ENCODE measurements at places on chromosomes 16 and 17.

DNA sequence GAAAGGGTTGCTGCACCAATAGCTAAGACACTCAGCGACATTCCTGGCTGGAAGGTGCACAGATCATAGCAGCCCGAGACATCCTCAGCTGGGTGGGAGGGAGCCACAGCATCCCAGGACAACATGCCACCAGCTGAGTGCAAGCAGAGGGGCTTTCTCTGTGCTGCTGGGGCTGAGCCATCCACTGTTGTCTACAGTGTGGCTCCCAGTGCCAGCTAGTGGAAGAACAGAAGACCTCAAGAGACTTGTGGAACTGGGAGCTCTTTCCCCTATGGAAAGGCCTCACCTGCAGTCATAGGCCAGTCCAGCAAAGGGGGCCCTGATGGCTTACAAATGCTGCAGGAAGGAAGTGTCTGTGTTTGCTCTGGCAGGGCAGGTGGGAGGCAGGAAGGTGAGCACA, 131.0 kb downstream of the C16orf78 start:
- DNase-seq, result no peak

DNA sequence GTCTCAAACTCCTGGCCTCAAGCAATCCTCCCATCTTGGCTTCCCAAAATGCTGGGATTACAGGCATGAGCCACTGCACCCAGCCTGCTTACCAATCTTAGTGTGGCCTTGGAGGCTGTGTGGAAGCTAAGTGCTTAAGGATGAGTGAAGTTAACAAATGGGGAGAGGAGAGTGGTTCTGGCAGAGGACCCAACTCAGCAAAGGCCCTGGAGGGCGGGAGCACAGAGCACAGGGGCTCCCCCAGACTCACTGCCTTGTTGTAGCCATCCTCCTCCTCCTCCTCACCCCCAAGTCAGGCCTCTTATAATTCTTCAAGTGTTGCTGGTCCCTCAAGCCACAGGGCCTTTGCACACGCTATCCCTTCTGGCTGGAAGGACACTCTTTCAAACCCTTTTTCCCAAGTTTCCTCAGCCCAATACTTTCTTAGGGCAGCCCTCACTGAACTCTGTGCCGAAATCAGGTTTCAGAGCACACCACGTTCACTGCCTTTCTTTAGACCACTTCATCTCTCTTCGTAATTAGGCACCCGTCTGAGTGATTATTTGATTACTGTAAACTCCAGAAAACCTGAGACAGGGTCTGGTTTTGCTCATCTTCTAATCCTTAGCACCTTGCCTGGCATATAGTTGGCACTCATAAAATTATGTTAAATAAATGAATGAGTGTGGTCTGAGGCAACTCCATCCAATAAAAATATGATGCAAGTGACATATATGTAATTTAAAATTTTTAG, 23.4 kb downstream of the NGFR start:
- DNase-seq, result no peak

GRCh38 chr17:32307658-32308057, 34.3 kb downstream of the C17orf75 start:
- no peak for DNase-seq

DNA sequence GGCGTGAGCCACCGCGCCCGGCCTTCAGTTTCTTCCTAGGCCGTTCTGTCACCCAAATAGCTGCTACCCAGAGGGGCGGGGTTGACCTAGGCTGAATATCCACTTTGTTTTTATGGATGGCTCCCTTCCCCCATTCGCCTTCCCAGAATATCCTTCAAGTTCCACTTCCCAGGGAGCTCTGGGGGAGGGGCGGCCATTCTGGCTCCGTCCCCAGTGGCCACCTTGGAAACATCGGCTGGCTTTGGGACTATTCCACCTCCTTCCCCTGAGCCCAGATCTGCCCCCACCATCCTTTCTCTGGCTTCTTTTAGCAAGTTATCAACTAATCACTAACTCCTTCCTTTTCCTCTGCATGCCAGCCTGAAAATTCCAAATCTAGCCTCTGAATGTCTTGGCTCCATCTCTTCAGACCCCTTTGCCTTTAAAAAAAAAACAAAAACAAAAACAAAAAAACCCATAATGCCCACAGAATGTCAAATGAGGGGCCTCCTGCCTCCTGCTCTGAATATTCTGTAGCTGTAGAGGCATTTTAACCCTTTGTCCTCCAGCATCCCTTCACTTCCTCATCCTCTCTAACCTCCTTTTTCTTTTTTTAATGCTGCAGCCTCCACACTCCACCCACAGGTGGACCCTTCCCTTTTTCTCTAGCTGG, 6.4 kb downstream of the ATP1B2 start:
- DNase-seq, result no peak

GRCh38 chr16:57711993-57712392, 17.4 kb downstream of the DRC7 start:
- DNase-seq, result no peak

DNA sequence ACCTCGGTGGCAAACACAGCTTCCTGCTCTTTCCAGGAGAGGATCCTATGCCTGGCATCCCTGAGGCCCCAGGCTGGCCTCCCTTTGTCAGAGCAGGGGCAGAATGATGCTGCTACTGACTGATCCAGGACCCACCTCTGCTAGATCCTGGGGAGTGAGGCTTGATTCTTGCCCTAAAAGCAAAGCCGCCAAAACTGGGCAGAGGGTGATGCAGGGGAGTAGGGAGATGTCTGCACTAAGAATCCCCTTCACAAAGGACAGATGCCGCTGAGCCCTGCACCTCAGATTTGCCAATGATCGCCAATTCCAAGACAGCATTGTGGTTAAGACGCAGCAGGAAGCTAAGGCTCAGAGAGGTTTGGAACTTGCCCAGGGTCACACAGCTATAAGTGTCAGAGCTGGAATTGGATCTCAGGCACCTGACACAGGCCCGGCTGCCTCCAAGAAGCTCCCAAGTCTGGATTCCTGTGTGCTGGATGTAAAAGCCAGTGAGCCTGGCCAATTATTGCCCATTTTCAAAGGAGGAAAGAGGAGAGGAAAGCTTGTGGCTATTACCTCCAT, 60.7 kb upstream of the TNRC6C start:
- no peak for DNase-seq

- no peak for DNase-seq
These were observed 13.9 kb downstream of the ITGAM start for GRCh38 chr16:31273676-31274075.

- no peak for DNase-seq
These were observed 22.9 kb downstream of the CDIP1 start for GRCh38 chr16:4515611-4516233.

DNA sequence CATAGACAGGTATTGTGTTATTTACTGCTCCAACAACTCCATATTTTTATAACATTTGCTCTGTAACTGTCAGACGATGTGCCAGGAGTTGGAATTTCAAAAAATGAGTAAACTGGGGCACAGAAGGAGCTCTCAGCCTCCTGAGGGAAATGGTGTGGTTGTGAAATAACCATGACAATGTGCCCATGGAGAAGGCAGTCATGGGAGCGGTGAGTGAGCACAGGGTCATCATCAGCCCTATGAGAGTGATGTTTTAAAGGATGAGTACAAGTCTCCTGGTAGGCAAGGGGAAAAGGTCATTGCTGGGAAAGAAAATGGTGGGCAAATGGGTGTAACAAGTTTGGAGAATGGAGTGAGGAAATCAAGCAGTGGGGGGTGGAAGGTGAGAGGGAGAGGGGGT, 115.0 kb upstream of the SEC14L1 start:
- no peak for DNase-seq

DNA sequence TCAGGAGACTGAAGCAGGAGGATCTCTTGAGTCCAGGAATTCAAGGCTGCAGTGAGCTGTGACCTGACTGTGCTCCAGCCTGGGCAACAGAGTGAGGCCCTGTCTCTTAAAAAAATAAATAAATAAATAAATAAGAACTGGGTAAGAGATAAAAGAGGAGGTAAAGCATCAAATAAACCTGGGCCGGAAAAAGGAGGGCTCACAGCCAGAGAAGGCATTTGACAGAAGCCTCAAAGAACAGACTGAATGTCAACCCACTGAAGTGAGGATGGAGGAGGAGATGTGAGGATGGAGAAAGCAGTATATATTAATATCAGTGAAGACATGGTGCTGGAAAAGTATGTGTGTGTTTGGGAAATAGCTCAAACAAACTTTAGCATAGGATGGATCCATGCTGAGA, 6.1 kb downstream of the NOG start:
- DNase-seq, result no peak

GRCh38 chr17:81111066-81111465, 54.2 kb upstream of the PVALEF start:
- no peak for DNase-seq

- DNase-seq, result no peak
These were observed 121.2 kb upstream of the CHMP6 start for GRCh38 chr17:80870401-80870800.

GRCh38 chr16:11142261-11142630, 113.8 kb downstream of the SOCS1 start:
- no peak for DNase-seq

DNA sequence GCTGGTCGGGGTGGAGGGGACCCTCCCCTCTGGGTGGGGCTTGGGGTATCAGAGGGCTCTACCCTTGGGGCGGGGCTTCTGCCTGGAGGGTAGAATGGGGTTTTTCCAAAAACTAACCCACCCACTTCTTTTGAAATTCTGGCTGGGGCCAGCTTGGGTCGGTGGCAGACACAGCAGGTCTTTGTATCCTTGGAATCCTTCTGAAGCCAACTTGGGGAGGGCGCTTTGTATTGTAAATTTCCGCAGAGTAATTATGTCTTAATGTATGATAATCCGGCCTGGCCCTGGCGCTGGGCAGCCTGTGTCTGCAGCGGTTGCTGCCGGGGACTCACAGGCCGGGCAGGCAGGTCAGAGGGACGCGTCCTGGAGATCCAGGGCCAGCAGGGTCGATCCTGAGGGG, 33.9 kb upstream of the GSE1 start:
- DNase-seq, result no peak

- DNase-seq, result no peak
These were observed 4.5 kb downstream of the STAT5B start for GRCh38 chr17:42271779-42272035.

DNA sequence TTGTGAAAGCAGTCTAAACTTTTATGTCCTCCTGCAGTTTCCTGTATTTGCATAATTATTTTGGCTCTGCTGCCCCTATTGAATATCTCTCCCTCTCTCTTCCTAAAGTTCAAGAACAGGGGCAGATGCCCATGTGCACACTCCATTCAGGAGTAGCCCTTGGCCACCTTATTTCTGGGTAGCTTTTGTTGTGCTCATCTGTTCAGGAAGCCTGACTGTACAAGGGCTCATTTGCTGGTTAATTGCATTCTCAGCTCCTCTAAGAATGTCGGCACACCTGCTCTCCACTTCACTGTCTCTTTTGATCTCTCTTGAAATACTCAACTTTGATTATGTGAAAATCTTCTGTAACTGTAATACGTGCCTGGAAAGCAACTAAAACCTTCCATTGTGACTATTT, 1378.8 kb upstream of the CDH8 start:
- no peak for DNase-seq

- no peak for DNase-seq
These were observed 44.3 kb upstream of the PVALEF start for GRCh38 chr17:81120695-81121621.

- DNase-seq, result no peak
These were observed 392.9 kb upstream of the EEF2KMT start for GRCh38 chr16:5490499-5490898.

DNA sequence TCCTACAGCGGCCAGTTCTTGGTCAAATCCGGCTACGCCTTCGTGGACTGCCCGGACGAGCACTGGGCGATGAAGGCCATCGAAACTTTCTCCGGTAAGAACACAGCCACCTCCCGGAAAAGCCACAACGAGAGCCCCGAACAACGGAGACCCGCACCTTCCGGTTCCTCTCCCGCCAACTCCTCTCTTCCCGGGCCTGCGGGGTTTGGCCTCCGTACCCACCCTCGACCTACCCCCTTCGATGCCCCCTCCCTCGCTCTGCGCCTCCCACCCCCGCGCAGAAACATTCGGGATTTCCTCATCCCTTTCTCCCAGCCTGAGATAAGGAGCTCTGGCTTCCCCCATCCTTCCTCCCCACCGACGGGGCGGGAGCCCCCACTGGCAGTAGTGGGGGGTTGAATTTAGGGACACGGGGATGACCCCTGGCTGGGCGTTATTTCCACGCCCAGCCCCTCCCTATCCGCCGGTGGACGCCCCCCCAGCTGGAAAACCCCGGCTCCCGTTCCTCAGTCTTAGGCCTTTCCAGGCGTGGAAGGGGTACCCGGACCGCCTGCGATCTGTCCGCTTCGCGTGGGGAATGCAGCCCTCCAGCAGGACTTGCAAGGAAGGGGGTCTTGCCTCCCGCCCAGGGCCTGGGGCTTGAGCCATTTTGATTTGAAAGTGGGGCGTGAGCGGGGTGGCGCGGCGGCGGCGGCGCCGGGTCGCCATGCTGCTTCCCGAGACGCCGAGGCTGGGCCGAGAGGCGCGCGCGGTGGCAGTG, 822 bp downstream of the IGF2BP1 start:
- DNase-seq, result no peak

GRCh38 chr17:19534562-19535149, 1.0 kb downstream of the SLC47A1 start:
- no peak for DNase-seq

GRCh38 chr16:17454162-17454730, 16.5 kb downstream of the XYLT1 start:
- DNase-seq, result no peak

- no peak for DNase-seq
These were observed 11.3 kb upstream of the MAPT start for GRCh38 chr17:45883063-45883462.

DNA sequence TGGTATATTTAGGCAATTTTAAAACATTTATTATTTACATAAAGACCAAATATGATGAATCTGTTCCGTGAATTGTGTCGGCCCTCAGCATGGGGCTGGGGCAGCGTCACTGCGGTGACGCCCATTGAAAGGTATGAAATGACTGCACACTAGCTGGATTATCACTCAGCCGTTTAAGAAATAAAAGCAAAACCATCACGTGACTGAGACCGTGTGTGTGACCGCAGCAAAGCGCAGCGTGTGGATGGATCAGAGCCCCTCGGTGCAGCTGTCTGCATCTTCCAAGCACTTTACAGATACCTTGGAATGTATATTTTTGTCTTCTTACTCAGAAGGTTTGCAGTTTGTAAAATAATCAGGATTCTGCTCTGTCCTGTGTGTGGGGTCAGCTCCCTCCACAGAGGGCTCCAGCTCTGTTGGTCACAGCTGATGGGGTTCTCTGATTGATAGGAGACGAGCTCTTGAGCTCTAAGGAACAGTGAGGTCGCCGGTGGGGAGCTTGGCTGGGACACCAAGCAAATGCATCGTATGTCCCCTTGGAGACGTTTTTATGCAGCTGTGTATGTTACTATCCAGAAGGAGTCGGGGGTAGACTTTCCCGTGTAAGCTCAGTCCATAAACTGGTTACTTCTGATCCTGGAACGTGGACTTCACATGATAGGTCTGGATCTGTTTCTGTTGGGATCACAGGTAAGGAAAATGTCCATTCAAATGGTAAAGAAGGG, 45.1 kb downstream of the WDR45B start:
- DNase-seq, result no peak

GRCh38 chr17:45376171-45377005, 56.3 kb downstream of the ARHGAP27 start:
- DNase-seq, result no peak

- DNase-seq, result no peak
These were observed 13.4 kb upstream of the DNAJA2 start for GRCh38 chr16:46986896-46987295.
